ENCODE measurements at places on chromosomes 1 and 21. TPM values are rescaled to one million over a fixed set of nuclear protein-coding genes. Genes with fewer than 3 reads are reported as not detected.

- DNase-seq: no peak
Measured at GRCh38 chr1:240086726-240087125, 5.0 kb upstream of the FMN2 start.

- no peak for DNase-seq
Measured at GRCh38 chr1:110057963-110058518, 12.4 kb downstream of the ALX3 start.

GRCh38 chr1:19926296-19927129 lies 3.1 kb upstream of the PLA2G2E start:
- no peak for DNase-seq

DNA sequence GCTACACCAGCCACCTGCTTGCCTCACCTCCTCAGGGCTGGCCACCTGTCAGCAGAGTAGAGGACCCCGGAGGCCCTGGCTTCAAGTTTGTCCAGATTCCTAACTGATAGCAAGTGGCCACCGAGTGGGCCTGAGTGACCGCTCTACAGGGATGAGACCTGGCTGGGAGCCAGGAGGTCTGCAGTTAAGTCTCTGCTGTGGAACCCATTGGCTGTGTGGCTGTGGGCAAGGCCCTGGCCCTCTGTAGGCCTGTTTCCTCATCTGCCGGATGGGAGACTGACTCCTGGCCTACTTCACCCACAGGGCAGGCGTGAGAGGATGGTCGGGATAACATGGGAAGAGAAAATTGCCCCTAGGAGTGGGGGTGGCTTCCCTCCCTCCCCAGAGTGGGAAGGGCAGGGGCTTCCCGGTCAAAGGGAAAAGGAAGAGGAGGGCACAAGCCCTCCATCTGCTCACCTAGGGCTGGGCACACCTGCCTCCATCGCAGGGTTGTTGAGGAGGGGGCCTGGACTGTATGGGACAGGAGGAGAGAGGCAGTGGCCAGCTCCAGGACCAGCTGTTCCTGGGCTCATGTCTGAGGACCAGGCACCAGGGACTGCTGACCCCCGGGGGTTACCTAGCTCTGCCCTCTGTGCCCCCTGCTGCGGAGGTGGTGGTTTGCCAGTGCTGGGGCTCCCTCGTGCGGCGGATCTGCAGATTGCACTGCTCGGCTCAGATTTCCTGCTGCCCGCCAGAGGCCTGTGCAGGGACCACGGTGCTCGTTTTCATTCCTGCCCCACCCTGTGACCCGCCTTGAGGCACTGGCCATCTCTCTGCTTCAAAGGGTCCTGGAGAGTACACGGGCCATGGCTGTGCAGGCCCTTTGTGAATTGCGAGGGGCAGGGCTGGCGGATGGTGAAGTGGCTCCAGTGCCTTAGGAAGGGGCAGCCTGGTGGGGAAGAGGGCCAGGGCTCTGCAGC lies 9.1 kb upstream of the MTFR1L start:
- peak; percentile 53 for DNase-seq

DNA sequence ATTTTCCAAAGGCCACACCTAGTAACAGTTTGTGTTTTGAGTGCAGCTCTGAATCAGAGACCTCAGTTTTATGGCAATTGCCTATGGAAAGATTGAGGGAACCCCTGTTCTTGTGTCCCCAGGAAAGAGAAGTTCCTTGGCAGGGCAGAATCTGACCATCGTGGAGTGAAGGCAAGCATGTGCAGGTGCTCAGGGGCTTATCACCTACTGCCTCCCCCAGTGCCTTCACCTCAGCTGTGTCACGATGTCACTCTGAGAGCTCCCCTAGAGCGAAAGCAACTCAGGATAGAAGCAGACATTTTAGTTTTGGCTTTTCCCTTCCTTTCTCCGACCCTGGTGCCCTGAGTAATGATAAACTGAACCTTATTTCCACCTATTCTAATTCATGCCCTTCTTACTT lies 1.8 kb upstream of the SPRR1A start:
- DNase-seq: no peak

DNA sequence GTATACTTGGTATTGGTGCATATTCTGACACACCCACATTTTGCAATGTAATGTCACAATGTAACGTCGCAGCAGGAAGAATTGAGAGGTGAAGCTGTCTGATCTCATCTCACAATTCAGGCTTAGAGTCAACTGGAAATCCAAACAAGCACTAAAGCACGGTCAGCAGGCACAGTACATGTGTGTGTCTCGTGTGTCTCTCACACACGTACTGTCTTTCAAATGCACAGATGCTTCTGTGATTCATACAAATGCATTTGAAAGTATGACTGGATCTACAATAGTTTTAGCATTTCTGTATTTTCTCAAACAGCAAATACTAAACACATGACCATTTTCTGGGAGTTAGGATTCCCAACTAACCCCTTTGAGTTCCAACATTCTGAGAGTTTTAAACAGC lies 26.9 kb downstream of the LBR start:
- no peak for DNase-seq

DNA sequence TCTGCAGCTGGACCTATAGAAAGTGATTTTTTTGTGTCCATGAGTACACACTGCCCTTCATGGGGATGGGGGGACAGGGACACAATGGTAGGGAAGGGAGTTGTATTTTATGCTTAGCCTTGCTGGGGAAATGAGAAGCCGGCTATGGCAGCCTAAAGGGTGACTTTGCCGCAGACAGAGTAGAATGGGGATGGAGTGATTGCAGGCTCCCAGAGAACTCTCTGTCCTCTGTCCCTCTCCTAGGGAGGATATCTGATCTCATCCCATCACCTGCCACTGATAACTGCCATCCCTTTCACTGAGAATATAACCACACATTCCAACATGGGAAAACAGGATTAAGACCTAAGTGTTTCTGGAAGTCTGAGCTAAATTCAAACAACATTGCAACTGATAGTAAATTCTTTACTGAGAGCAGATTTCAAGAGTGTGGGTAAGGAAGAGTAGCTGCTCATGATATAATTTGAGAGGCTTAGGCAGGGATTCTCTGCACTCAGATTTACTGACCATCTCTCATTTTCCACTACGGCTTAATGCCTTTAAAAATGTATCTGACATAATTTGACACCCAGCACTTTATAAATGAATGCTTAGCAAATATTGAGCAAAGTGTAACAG lies 13.9 kb downstream of the SH2D1B start:
- DNase-seq: no peak

DNA sequence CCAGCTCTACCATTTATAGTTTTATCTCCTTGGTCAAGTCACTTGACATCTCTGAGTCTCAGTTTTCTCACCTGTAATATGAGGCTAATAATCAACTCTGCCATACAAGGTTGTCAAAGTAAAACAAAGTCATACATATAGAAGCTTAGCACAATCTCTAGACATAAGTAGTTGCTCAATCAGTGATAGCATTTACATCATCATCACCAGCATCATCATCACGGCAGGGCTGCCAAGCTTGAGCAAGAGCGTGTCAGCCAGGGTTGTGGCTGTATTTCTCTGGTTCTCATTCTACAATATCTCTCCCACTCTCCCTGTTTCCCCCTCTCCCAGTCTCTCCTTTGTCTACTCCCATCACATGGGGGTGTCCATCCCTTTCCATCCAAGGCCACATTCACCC lies 41.7 kb upstream of the COA6 start:
- peak; percentile 33 for DNase-seq

GRCh38 chr1:116403496-116404136 lies 30.6 kb downstream of the ATP1A1 start:
- no peak for DNase-seq

GRCh38 chr1:111512132-111512889 lies 8.9 kb upstream of the ADORA3 start:
- no peak for DNase-seq

DNA sequence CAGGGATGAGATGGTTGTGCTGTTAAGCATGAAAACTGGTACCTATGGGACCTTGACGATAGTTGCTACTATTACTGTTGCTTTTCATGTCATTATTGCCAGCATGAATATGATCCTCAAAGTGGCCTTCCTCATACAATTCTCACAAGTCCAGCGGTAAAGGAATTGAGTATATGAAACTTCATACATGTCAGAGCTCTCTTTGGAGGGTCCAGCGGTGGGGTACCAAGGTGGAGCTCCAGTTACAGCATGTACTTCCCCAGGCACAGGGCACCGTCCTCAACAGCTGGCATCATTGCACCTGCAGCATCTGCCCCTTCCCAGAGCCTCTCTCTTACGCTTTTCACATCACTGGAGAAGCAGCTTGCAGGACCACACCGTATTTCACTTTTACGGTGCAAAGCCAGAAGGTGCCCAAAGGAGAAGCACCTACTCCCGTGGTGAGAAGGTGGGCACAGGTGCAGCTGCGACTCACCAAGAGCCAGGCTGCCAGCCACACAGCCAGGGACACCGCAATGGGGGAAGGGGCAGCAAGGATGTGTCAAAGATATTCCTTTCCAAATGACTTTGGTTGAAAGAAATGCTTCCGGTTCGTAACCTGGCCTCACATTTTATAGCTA lies 166.4 kb upstream of the IRF2BP2 start:
- DNase-seq: no peak

- DNase-seq: peak; percentile 28
Measured at GRCh38 chr1:234111458-234112142, 207.1 kb downstream of the SLC35F3 start.

GRCh38 chr21:42056468-42056867 lies 14.6 kb upstream of the UMODL1 start:
- DNase-seq: no peak

GRCh38 chr1:36486439-36487335 lies 4.0 kb upstream of the CSF3R start:
- no peak for DNase-seq

DNA sequence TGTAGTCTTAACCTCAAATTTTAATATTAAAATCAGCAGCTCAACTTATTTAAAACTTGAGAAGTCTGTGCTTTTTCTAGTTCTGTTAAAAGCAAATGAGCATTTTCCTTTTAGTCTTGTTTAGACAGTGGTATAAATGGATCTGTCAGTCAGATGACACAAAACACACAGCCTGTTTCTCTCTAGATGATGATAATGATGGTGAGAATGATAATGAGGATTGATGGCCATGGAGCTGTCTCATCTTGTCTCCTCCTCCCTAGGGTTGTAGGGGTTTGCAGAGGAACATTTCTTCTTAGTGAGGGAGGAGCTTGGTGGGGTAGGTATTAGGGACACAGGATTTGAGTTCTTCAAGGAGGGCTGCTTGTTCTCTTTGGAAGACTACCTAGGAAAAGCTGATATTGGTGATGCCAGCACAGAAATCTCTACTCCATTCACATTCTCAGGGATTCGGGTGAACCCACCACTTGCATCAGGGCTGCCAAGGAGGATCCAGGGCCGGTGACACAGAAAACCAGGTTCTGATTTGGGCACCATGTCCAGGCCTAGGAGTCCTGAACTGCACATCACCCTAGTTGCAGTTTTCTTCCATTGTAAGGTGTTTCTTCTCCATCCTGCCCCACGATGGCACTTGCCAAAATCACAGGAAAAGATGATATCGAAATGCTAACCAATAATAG lies 147.6 kb downstream of the RHOU start:
- DNase-seq: no peak

DNA sequence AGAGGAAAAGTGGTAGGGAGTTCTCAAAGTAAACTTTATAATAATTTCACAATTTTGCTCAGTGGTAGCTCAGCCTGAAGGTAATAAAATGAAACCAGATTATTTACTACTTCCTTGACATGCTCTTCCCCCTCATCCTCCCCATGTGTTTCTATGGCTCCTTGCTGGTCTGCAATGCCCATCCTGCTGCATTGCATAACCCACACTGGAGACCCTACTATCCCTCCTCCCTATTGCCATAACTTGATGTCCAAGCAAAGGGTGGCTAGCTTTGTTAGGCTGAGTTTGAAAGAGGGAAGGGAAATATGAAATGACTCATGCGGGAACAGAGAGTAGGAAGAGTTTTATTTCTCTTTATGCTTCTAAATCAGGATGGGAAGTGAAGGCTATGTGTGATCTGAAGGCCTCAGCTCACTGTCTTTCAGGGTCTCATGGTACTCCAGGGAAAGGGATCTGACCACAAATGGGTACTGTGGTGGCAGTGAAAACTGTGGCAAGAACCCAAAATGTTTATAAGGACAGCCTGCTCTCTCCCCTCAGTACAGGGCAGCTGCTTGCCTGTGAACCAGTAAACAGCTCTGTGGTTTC lies 36.4 kb upstream of the HSD17B7 start:
- no peak for DNase-seq

DNA sequence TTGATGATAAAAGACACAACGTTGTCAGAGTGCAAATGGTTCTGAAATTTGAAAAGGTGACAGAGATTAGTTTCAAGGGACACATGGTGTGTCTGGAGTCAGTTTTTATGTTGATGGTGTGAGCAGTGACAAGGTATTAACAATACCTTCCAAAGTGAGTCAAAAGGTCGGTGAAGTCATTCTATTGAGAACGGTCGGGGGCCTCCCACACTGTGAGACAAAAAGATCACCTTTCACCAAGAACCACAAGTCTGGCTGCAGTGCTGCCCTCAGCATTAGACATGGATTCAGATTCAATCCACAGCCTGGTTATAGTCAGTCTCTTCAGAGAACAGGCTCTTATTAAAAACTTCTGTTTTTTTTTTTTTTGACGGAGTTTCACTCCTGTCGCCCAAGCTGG lies 26.5 kb downstream of the ZNF124 start:
- no peak for DNase-seq

DNA sequence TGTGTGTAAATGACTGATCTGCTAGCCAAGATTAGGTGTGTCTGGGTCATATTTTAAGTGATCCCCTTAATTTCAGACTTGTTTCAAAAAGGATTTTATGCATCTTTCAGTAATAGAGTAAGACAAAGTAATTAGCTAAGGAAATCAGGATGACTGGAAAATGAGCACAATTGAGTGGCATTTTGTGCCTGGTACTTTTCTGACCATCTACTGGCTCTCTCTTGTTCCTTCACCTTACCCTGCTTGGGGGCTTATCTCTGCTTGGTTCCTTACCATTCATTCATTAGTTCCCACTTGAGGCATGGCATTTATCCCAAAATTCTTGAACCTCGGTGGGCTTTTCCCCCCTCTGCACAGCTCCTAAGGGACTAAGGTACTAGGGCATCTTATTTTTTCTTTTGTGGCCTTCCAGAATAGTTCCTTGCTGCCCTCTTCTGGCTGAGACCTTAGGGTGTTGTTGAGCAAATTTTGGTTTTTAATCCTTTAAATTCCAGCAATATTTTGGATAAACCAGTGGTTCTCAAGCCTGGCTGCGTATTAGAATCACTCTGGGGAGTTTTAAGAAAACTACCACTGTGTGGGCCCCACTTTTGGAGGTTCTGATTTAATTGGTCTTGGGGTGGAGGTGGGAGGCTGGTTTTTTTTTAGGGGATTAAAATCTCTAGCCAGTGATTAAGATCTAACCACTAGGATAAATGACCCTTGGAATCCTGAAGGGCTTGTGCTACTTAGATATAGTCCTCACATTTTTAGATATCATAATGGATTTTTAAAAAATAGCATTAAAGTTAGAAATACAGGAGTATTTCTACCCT lies 50.8 kb downstream of the HS2ST1 start:
- no peak for DNase-seq

- DNase-seq: no peak
Measured at GRCh38 chr1:164843743-164844500, 284.9 kb downstream of the PBX1 start.

- DNase-seq: no peak
Measured at GRCh38 chr1:167262836-167263235, 42.1 kb downstream of the POU2F1 start.

EPHA2 gene
- 68.4 TPM for total RNA-seq

BARHL2 gene
- not detected for total RNA-seq

SLC1A7 gene
- total RNA-seq: not detected

GPR25 gene
- not detected for total RNA-seq

CD101 gene
- 0.35 TPM for total RNA-seq

OR2T2 gene
- not detected for total RNA-seq

OLFML2B gene
- not detected for total RNA-seq

CTNNBIP1 gene
- total RNA-seq: 18.0 TPM

LCE1D gene
- not detected for total RNA-seq

DMBX1 gene
- not detected for total RNA-seq

CD1C gene
- not detected for total RNA-seq

LCE1C gene
- not detected for total RNA-seq
